ENCODE measurements at places on chromosomes 16 and 17.

DNA sequence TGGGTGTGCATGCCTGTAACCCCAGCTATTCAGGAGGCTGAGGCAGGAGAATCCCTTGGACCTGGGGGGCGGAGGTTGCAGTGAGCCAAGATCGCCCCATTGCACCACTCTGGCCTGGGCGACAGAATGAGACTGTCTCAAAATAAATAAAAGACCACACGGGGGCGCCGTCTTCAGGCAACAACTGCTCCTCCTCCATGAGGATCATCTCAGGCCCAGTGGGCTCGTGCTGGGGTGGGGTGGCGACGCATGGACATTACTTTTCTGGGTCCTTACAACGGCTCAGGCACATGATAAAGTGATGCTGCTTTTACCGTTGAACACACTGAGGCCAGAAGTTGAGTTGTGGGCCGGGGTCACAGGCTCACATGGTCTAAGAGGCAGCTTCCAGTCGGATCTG is 56.2 kb downstream of the PRMT7 start:
- DNase-seq: peak; percentile 54
- peaks cover 19% of the 10 kb centered on the region for H3K27me3 ChIP-seq

DNA sequence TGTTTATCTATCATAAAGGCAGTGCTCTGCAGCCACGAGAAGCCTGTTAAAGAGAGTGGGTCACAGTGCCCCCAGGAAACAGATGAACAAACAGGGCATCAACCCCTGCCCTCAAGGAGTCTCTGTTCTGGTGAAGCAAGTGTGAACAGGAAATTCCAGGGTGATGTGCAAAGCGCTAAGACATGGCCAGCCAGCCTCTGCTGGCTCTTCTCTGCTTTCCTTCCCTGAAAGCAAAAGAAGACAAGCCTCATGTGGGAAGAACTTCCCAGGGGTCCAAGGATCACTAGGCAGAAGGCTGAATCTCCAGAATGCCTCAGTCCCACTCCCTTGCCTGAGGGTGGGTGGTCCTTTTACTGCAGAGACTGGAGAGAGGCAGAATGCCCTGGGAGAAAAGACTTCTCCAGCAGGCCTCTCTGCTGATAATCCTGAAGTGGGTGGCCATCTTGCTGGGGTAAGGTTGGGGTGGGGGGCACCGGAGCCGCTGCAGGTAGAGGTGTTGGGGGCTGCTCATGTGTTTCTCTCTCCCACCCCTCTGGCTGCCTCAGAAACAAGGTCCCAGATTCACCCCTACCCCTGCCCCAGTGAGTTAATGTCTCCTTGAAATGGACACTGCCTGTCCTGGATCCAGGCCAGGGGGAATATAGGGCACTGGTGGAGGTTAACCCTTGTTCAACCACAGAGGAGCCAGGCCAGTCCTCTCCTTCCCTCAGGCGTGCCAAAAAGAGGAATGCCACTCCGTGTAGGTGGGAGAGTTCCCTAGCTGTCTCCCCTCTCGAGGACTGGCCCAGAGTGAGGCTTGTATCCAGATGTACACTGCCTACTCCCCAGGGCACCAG is 2.4 kb downstream of the ANKRD13B start:
- H3K27me3 ChIP-seq: no peaks in the 10 kb centered on the region
- peaks cover 19% of the 10 kb centered on the region for H3K4me1 ChIP-seq
- H3K27ac ChIP-seq: no peak overlapping the region
- no peaks in the 10 kb centered on the region for H3K36me3 ChIP-seq
- H3K4me3 ChIP-seq: no peak overlapping the region
- no peak for DNase-seq

DNA sequence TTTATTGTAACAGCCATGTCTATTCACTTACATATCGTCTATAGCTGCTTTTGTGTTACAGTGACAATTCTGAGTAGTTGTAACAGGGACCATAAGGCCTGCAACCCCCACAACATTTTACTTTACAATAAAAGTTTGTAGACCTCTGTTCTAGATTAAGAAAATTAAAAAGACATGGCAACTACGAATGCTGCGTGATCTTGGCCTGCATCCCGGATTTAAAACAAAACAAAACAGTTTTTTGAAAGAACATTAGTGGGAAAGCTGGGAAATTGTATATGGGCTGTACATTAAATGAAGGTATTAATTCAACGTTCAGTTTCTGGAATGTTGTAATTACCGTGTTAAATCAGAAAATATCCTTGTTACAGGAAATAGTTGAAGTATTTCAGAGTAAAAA is 64.1 kb downstream of the RMI2 start:
- DNase-seq: no peak
- H3K4me1 ChIP-seq: peaks cover 4% of the 10 kb centered on the region
- no peaks in the 10 kb centered on the region for H3K36me3 ChIP-seq
- no peaks in the 10 kb centered on the region for H3K27me3 ChIP-seq
- H3K4me3 ChIP-seq: no peak overlapping the region

DNA sequence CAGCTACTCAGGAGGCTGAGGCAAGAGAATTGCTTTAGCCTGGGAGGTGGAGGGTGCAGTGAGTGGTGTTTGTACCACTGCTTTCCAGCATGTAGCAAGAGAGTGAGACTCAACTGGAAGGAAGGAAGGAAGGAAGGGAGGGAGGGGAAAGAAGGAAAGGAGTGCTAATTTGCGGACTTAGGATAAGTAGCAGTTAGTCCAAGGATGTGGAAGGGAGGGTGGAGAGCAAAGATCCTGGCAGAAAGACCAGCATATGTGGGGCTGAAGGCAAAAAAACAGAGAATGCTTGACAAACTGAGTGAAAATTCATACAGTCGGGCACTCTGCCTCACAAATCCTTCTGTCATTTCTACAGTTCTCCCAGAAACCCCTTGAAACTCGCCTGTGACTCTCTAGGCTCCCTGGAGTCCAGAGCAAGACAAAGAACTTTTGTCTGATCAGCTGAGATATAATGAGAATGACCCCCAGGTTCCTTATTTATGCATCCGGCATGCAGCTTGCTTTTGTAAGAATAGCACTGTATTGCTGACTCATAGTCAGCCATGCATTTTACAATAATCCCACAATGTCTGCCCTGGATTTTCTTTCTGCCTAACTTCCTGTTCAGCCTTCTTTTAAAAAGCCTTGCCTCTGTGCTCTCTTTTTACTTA is 31.5 kb downstream of the CDK5RAP3 start:
- no peak for DNase-seq
- peaks cover 14% of the 10 kb centered on the region for H3K4me1 ChIP-seq
- H3K27ac ChIP-seq: no peak overlapping the region

DNA sequence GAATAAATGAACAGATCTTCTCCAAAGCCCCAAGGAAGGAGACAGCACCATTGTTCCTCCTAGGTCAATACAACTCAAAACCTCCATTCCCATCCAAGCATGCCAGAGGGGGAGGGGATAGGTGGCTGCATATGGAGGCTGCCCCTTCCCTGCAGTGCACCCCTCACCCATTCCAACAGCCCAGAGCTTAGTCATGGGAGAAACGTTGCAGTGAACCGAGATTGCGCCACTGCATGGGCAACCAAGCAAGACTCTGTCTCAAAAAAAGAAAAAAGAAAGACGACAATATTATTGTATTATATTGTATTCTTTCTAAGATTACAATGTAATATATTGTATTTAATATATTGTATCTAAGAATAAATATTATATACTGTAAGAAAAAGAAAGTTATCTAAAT is 36.4 kb upstream of the CD300E start:
- no peak overlapping the region for H3K4me3 ChIP-seq
- no peaks in the 10 kb centered on the region for H3K36me3 ChIP-seq
- peaks cover 6% of the 10 kb centered on the region for H3K4me1 ChIP-seq
- H3K27ac ChIP-seq: no peak overlapping the region
- peaks cover 60% of the 10 kb centered on the region for H3K27me3 ChIP-seq
- no peak for DNase-seq

- peaks cover 2% of the 10 kb centered on the region for H3K4me1 ChIP-seq
- no peak overlapping the region for H3K27ac ChIP-seq
- H3K36me3 ChIP-seq: peaks cover 6% of the 10 kb centered on the region
- H3K4me3 ChIP-seq: no peak overlapping the region
These were observed 53.8 kb downstream of the CEP112 start for GRCh38 chr17:66138120-66138519.

Measured in activated naive CD8-positive, alpha-beta T cell treated with anti-CD3 and anti-CD28 coated beads, Interleukin-2, amount 10 ng/mL, durations not matched to agents 7 days and 5 days (primary cell).